ENCODE measurements at places on chromosomes 3 and 15.

GRCh38 chr15:70226337-70226980 is 128.7 kb upstream of the TLE3 start:
- no peak for DNase-seq

- DNase-seq: no peak
These were observed 11.6 kb upstream of the ONECUT1 start for GRCh38 chr15:52801748-52802085.

DNA sequence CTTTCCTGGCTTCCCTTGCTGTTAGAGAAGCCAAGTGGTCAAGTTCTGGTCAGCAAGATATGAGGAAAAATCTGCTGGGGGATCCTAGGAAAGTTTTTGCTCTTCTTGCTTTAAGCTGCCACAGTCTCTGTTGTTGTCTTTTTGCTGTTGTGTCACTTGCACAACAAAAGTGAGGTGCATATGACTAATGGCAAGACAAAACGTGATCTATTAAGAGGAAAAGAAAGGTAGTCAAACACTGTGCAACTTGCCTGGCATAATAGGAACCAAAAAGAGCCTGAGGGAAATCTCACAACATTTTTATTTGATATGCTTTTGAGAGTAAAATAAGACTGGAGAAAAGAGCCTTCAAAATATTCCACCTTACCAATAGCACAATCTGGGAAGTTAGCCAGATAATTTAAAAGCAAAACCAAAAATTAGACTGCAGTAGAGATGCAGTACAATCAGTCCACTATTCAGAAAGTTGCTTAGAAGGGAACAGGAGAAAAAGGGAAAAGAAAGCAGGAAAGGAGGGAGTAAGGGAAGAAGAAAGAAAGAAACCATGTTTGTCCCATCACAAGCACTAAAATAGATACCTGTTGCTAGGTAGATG is 110.0 kb upstream of the SLC4A7 start:
- DNase-seq: no peak

GRCh38 chr3:179796421-179796820 is 143.6 kb downstream of the USP13 start:
- no peak for DNase-seq

GRCh38 chr3:28905798-28906197 is 375.1 kb upstream of the RBMS3 start:
- DNase-seq: no peak

DNA sequence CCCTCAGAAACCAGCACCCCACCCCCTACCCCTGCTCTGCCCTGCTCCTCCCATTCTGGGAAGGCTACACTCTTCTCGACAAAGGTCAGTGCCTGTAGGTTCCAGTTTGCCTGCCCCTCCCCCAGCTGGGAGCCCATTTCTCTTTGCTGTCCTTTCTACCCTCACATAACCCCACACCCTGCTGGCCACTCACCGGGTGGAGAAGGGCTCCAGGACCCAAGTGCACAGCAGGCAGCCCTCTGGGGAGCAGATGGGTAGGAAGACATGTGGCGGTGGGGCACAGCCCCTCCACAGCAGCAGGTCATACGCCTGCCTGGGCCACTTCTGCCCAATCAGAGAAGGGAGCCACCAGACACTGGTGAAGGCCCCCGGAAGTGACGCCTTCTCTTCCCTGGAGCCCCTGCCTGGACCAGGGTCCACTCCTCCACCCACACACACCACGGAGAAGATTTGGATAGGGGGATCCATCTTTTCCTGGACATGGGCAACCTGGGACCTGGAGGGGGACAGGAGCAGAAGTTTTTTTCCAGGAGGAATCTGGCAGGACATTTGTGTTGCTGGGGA is at the start of gene THPO:
Gene THPO (minus strand): TSS at position 326 of the 564 bp plus-strand sequence. CDS start 1,948 bp downstream, outside the sequence.
- no peak for DNase-seq

DNA sequence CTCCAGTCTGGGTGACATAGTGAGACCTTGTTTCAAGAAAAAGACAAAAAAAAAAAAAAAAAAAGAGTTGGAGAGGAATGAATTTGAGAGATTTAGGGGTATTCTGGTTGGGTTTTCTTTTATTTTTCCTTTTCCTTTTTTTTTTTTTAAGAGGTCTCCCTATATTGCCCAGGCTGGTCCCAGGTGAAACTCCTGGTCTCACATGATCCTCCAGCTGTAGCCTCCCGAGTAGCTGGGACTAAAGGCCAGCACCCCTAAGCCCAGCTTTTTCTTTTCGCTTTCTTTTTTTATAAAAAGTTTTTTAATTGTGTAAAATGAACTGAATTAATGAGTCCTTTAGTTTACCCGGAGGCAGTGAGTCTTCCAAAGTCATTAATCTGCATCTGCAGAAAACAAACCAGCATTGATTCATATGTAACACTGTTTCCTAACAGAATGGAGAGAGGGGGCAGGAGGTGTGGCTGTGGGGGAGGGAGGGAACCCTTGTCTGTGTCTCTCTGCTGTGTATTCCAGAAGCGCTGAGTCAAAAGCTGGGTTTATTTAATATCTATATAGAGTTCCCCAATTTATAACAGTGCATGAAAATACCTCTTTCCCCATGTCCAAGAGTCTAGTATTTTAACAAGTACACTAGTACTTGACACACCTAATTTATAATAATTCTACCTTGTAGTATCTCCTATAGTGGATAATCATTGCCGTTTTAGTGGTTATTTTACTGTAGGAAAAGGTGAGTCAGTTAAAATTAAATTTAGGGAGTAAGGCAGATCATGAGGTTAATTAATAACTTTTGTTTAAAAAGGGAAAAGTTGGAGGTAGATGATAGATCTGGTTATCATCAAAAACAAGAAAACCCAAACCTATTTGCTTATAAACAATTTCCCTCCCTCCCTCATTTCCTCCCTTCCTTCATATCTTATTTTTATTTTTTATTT is 2.6 kb upstream of the DPPA4 start:
- DNase-seq: no peak

DNA sequence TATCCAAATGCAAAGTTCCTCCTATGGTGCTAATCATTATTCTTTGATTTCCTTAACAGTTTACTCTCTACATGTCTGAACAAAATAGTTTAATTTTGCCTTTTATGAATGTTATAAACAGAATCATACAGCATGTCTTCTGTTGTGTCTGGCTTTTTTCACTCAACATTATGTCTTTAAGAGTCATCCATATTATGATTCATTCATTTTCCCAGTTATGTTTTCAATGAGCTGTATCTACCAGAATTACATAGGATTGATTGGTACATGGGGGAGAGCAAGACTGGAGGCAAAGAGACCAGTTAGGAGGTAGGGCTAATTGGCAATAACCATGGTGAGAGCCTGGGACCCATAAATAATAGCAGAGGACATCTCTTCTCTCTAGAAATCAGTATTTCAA is 16.6 kb upstream of the RAP2B start:
- DNase-seq: no peak

DNA sequence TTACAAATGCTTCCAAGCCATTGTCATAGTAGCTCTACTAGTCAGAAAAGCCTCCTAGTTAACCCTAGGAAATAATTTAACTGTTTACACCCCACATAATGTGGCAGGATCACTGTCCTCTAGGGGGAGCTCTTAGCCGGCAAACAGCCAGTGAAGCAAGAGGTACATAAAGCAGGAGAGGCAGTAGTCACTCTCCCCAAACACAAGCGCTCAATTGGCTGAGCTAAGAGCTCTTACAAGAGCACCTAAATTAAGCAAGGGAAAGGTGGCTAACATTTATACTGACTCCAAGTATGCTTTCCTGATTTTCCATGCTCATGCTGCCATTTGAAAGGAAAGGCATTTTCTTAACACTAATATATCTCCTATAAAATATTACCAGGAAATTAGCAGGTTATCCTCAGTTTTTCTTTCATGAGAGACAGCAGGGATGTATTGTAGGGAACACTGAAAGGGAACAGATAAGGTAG is 37.6 kb downstream of the NCEH1 start:
- no peak for DNase-seq

- no peak for DNase-seq
These were observed 139.7 kb upstream of the CFAP20DC start for GRCh38 chr3:59189526-59189925.

GRCh38 chr15:33014586-33014985 is 179.9 kb downstream of the FMN1 start:
- DNase-seq: no peak

DNA sequence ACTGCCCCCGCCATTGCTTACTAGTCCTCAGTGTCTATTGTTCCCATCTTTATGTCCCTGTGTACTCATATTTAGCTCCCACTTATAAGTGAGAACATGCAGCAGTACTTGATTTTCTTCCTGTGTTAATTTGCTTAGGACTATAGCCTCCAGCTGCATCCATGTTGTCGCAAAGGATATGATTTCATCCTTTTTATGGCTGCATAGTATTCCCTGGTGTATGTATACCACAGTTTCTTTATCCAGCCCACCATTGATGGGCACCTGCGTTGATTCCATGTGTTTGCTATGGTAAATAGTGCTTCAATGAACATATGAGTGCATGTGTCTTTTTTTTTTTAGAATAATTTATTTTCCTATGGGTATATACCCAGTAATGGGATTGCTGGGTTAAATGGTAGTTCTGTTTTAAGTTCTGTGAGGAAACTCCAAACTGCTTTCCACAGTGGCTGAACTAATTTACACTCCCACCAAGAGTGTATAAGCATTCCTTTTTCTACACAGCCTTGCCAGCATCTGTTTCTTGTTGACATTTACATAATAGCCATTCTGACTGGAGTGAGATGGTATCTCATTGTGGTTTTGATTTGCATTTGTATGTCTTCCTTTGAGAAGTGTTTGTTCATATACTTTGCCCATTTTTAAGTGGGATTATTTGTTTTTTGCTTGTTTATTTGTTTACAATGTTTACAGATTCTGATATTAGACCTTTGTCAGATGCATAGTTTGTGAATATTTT is 53.7 kb downstream of the GALK2 start:
- DNase-seq: no peak

DNA sequence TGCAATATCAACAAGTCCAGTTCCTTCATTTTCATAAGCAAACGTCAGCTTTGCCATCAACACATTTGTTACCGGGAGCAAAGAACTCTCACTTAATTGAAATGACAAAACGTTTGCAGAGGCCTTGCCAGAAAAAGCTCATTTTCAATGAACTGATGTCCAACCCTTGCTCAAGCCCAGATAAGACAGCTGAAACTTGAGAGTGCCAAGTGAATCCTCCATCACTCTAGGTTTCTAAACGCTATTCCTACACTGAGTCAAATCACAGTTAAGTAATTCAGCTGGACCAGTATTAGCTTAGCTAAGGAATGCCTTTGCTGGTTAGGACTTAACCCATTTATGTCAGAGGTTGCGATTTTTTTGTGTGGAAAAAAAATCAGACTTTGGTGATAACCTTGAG is 11.5 kb downstream of the CHSY1 start:
- DNase-seq: no peak

DNA sequence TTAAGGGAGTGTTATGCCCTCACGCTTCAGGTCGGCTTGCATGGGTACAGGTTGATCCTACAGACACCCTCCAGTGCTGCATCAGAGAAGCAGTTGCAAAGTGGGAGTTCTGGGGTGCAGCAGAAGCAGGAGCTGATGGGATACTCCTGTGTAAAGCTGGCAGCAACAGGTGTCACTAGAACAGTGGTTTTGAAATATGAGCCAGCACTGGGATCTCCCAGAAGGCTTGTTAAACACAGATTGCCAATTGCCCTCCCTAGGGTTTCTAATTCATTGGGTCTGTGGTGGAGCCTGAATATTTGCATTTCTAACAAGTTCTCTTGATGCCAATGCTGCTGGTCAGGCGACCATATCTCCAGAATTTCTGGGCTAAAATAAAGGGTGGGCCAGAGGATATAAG is 350.4 kb downstream of the CLSTN2 start:
- no peak for DNase-seq

- DNase-seq: no peak
These were observed 740.5 kb downstream of the ROBO2 start for GRCh38 chr3:77780278-77780996.

DNA sequence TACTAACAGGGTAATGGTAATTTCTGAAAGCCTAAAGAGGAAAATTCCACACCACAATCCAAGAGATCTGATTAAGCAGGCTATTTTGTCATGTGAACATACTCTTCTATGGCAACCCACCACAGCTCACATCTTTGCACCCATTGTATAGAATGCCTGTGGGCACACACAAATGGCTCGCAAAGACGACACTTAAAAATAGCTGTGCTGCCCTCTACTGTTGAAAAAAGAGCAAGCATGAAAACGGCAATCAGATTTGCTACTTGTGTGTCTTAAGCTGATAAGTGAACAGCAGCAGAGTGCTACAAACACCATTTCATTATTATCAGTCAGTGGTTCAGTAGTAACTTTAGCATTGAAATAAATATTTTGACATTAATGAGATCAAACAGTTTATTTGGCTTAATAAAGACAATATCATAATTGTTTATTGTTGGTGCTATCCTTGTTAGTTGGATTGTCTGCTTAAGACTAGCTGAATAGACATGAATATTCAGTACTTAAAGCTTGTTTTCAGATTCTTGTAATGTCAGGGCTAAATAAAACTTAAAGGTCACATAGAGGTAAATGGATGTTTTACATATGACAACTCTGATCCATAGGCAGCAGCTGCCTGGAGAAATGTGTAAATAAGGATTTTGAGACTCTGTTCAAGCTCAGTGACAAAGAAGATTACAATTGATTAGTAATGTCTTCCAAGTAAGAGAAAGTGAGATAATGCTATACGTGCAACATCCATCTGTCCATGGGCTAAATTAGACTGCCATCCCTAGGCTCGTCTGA is 199.1 kb downstream of the LRRN1 start:
- DNase-seq: no peak

GRCh38 chr15:68211656-68212320 is 6.7 kb upstream of the CALML4 start:
- DNase-seq: no peak

DNA sequence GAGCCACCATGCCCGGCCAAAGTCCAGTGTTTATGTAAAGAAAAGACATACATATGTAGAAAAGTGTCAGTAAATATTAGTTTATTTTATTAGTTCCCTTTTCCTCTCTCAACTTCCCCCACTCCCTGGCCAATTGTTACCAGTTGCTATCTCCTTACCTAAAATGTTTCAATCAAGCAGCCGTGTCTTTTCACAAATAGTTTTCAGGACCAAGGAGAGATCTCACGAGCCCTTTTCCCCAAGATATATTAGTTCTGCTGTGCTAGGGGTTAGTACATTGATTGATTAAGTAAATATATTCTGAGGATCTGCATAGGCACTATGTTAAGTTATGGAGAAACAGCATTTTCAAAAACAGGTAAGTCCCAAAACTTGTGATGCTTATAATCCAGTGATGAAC is 87.4 kb downstream of the ZIC4 start:
- DNase-seq: no peak

- DNase-seq: no peak
These were observed 115.2 kb downstream of the TMEM108 start for GRCh38 chr3:133153382-133153781.

GRCh38 chr3:15804553-15805095 is 6.8 kb upstream of the ANKRD28 start:
- no peak for DNase-seq

Data from hypothalamus (tissue), 51 donors.